ENCODE measurements at places on chromosomes 13 and 19. TPM values are rescaled to one million over a fixed set of nuclear protein-coding genes. Genes with fewer than 3 reads are reported as not detected.

Gene ZNF8
- 4.9 TPM for total RNA-seq

Gene LILRA6
- total RNA-seq = 1.2 TPM

Gene C19orf73
- total RNA-seq = 1.6 TPM

Gene THAP8
- total RNA-seq = 4.2 TPM

GRCh38 chr13:24224232-24224680 lies 63.7 kb downstream of the SPATA13 start:
- H3K4me1 ChIP-seq = peaks cover 41% of the 10 kb centered on the region
- peak overlapping the region; percentile 33 for H3K4me3 ChIP-seq
- no peak for DNase-seq
- no peaks in the 10 kb centered on the region for H3K27me3 ChIP-seq

GRCh38 chr13:106357198-106357597 lies 178.3 kb downstream of the EFNB2 start:
- no peaks in the 10 kb centered on the region for H3K36me3 ChIP-seq
- no peaks in the 10 kb centered on the region for H3K27me3 ChIP-seq
- H3K27ac ChIP-seq = no peak overlapping the region
- no peaks in the 10 kb centered on the region for H3K4me1 ChIP-seq

- H3K27ac ChIP-seq = no peak overlapping the region
- no peak overlapping the region for H3K4me3 ChIP-seq
- DNase-seq = no peak
- H3K27me3 ChIP-seq = peaks cover 11% of the 10 kb centered on the region
Measured at GRCh38 chr13:110788778-110789177, 75.3 kb downstream of the ING1 start.

GRCh38 chr13:96958286-96958891 lies 35.9 kb downstream of the OXGR1 start:
- no peak overlapping the region for H3K27ac ChIP-seq
- H3K4me1 ChIP-seq = no peaks in the 10 kb centered on the region
- no peaks in the 10 kb centered on the region for H3K36me3 ChIP-seq
- DNase-seq = no peak

DNA sequence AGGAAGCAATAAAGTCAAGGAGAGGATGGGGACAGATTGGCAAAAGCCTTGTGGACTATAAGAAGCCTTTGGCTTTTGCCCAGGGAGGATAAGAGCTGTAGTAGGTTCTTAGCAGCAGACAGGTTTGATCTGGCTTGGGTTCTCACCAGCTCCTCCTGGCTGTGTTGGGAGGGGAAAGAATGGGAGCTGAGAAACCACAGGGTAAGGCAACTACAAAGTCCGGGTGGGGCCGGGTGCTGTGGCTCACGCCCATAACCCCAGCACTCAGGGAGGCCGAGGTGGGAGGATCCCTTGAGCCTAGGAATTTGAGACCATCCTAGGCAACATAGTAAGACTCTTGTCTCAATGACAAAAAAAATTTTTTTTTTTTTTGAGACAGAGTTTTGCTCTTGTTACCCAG lies 20.6 kb downstream of the NECTIN2 start:
- H3K4me3 ChIP-seq = no peak overlapping the region
- H3K27ac ChIP-seq = no peak overlapping the region
- H3K27me3 ChIP-seq = no peaks in the 10 kb centered on the region
- peaks cover 38% of the 10 kb centered on the region for H3K36me3 ChIP-seq
- peaks cover 53% of the 10 kb centered on the region for H3K4me1 ChIP-seq

- H3K4me3 ChIP-seq = no peak overlapping the region
- H3K36me3 ChIP-seq = peaks cover 16% of the 10 kb centered on the region
- H3K4me1 ChIP-seq = peaks cover 62% of the 10 kb centered on the region
- H3K27me3 ChIP-seq = no peaks in the 10 kb centered on the region
- H3K27ac ChIP-seq = peak overlapping the region; percentile 36
- DNase-seq = no peak
Measured at GRCh38 chr13:50918567-50918966, 9.0 kb downstream of the RNASEH2B start.

Measured in left ventricle myocardium inferior (tissue), 1 donor.